AG09309 (cell line): ENCODE measurements at places on chromosomes 16 and 17.

- no peak for DNase-seq
Observed at GRCh38 chr17:50689956-50690886, 17.5 kb downstream of the ANKRD40 start.

- DNase-seq: peak; percentile 81
Observed at GRCh38 chr16:84643180-84643583, 5.1 kb upstream of the KLHL36 start.

DNA sequence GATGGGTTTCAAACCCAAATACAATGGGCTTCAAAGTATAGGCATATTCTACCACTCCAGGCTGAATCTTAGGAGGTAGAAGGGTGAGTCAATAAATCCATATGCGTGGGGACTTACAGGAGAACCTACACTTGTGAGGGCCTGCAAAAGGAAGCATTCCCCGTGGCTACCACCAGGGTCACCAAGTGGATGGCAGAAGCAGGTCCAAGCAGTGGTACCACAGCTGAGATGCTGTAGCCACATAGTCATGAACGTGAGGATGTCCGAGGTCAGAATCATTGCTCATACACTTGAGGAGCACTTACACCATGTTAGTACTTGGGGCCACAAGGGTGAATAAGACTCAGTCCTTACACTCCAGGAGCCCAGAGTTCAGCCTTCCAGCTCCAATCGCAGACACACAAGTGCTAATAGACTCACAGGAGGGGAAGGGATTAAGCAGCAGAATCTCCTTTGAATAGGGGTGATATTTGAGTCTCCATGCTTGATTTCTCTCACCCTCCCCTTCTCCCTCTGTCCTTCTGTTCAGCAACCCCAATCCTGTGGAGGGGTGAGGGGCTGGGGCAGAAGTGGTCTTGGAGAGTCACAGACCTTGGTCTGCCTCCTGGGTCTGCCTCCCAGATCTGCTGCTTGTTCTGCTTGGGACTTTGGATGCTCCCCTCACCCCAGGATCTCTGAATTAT lies 42.5 kb upstream of the ASIC2 start:
- no peak for DNase-seq

GRCh38 chr17:34998205-34998604 lies 17.9 kb downstream of the LIG3 start:
- no peak for DNase-seq

GRCh38 chr17:76246080-76247066 lies 6.1 kb upstream of the RNF157 start:
- no peak for DNase-seq

- no peak for DNase-seq
Observed at GRCh38 chr16:8928467-8928957, 35.2 kb downstream of the USP7 start.
